ENCODE measurements at places on chromosomes 4 and X.

- DNase-seq: no peak
Observed at GRCh38 chr4:26912810-26913209, 52.2 kb downstream of the STIM2 start.

DNA sequence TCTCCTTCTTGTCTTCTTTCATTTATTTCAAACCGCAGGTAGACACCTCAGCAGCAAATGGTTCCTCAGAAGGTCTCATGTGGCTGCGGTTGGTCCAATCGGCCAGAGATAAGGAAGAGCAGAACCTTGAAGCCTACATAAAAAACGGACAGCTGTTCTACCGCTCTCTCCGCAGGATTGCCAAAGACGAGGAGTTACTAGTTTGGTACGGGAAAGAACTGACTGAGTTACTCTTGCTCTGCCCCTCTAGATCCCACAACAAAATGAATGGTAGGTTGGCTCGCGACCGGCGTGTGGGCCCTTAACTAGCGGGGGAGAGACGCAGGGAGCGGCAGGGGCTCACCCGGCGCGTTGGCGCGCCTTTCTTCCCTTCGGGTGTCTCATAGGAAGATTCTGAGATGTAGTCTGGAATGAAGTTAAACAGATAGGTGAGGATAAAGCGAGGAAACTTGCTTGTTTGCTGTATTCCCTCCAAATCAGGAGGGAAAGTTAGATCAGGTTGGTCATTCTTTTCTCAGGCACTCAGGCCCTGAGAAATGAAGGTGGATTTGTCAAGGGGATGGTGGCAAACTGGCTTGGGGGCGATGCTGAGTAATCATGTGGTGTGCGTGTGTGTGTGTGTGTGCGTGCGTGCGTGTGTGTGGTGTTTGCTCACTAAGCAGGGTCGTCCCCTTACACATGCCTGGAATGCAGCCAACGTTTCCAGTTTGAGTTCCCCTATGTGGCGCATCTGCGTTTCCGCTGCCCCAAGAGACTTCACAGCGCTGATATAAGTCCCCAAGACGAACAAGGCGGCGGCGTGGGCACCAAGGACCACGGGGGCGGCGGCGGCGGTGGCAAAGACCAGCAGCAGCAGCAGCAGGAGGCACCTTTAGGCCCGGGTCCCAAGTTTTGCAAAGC, 4.2 kb downstream of the PRDM8 start:
- peak; percentile 80 for DNase-seq

GRCh38 chr4:141338238-141338637, 117.5 kb downstream of the ZNF330 start:
- no peak for DNase-seq

- no peak for DNase-seq
Observed at GRCh38 chr4:155072417-155072816, 136.0 kb upstream of the NPY2R start.

- DNase-seq: no peak
Observed at GRCh38 chr4:86452422-86452891, 92.6 kb upstream of the MAPK10 start.

DNA sequence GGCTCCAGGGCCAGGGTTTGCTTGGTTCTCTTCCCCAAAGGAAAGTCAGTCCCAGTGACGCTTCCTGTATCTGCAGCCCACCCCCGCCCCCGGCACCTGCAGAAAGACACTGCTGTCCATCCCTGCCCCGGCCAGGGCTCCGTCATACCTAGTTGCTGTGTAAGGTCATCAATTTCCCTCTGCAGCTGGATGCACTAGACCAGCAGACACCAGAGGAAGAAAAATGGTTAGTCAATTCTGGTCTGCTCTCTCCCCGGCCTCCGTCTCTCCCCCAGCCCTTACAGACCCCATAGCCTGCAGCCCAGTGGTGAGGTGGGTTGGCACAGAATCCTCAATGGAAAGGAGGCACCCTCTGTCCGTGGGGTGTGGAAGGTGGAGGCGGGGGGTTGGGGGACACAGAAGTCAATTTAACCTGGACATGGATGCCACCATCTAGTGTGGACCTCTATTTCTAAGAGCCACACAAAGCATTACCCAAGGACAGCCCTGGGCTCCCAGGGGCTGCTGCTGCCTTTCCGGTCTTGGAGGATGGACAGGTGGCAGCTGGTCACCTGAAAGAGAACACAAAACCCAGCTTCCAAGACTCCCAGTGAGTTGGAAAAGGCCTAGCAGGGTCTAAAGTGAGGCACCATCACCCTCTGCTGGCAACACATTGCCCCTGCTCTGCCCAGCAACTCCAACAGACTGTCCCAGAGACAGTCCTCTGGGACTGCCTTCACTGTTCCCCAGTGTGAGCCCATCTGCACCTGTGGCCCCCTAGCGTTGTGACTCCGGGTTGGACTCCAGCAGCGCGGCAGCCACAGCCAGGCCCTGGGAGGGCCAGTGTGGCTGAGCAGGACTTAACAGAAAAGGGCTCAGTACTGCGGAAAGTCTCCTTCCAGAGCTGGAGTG, 40.2 kb upstream of the NHSL2 start:
- DNase-seq: no peak

DNA sequence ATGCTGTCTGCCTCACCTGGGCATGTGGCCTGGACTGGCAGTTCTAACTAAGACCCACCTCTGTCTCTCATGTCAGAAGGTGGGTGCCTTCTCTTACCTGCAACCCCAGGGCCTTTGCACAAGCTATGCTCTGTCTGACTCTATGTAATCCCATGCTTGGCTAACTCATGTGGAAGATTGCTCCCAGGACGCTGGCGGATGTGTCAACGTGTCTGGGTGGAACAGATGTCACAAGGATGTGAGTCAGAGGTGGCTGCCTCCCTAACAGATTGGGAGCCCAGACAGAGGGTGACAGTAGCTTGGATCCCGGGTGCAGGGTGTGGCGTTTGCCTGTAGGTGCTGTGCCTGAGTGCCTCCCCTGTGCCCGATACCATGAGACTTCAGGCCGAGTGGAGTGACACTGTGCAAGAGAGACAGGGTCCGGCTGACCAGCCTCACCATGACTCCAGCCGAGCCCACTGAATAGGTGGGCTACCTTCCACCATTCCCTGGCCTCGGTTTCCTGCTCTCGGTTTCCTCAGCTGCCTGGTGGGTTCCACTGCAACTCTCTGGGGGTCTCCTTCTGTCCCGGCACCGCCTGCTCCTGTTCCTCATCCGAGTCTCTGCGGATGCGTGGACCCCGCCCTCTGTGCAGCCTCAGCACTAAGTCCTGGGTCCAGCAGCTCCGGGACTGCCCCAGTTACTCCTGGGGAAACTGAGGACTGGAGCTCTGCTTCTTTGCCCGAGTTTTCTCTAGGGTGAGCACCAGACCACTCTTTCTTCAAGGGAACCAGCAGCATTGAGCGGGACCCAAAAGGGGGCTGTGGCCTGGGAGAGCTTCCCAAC, 11.0 kb downstream of the SH3BP2 start:
- no peak for DNase-seq

DNA sequence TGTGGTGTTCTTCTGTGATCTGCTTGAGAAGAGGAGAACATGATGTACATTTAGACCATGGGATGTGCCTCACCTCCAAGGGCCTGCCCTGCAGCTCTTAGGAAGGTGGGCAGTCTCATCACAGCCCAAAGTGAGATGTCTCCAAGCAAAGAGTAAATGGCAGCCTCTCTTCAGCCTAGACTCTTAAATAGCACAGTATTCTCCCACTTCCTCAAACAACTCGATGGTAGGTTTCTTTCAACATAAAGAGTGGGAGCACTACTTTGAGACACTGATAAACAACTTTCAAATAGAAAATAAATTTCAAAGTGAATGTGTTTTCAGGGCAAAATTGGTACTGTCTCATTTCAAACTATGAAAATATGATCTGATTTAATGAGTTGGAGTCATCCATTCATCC, 35.2 kb downstream of the EDNRA start:
- no peak for DNase-seq

DNA sequence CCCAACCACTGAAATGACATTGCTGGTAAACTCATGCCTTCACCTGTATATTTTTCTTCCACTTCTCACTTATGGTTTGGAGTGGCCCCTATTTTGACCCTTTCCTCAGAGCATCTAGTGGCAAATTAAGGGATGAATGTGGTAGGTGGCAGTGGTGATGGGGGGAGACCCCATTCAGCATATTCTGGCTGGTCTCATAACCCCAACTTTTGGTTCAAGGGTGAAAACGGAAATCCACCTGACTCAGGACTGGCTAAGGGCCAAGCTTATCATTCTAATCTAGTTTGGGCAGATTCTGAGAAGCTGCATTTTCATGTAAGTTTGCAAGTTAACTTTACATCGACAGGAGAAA, 47.0 kb upstream of the NSUN7 start:
- no peak for DNase-seq

DNA sequence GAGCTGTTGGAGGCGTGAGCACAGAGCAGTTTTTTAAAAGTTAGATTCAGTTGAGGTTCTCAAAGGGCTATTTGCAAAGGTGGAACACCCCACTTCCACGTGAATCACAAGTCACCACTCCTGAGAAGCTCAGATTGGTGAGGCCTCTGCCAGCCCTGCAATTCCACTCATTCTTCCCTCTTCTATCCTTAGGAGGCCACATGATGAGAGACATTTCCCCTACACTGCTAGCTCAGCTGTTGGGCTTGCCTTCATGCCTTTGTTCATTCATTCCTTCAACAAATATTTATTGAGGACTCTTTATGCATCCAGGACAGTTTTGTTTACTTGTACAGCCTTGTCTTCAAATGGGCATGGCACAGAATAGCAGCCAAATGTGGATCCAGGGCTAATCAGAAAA, 3.7 kb downstream of the SRPX2 start:
- DNase-seq: no peak

DNA sequence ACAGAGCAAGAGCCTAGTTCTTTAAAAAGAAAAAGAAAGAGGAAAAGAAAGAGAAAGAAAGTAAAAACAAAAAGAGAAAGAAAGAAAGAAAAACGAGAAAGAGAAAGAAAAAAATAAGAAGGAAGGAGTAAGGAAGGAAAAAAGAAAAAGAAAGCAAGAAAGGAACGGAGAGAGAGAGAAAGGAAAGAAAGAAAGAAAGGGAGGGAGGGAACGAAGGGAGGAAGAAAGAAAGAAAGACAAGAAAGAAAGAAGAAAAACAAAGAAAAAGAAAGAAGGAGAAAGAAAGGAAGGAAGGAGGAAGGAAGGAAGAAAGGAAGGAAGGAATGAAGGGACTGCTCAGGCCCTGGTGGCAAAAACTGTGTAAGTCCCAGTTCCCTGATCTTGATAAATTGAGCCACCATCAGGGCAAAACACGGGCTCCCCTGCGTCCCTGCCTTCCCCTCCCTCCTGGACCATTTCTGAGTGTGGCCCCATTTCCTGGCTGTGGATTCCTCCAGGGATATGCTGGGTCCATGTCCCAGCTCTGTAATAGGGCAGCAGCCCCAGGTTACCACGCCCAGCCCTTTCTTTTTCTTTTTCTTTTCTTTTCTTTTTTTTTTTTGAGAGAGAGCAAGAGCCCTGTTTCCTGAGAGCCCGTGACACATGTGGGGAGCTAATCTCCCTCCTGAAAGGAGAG, 44.8 kb downstream of the SHOX start:
- no peak for DNase-seq

DNA sequence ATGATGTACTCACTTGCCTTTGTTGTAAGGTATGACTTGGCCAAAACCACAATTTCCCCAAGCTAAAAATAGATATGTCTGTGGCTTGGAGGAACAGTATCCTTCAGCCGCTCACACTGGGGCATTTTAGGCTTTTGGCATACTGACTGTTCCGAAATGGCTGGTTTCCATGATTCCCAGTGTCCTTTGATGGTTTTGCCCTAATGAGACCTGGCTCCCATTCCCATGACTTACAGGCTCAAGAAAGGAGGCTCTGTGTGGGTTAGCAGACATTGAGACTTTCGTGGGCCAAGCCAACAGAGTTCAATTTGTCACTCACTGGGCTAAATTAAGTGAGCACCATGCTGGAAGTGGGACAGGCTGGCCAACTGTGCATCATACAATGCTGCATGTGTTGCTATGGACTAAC, 150.6 kb downstream of the CEP135 start:
- no peak for DNase-seq

GRCh38 chrX:143768976-143769375, 48.4 kb upstream of the SPANXN2 start:
- no peak for DNase-seq

GRCh38 chr4:75549019-75549418, 6.8 kb upstream of the ODAPH start:
- no peak for DNase-seq

DNA sequence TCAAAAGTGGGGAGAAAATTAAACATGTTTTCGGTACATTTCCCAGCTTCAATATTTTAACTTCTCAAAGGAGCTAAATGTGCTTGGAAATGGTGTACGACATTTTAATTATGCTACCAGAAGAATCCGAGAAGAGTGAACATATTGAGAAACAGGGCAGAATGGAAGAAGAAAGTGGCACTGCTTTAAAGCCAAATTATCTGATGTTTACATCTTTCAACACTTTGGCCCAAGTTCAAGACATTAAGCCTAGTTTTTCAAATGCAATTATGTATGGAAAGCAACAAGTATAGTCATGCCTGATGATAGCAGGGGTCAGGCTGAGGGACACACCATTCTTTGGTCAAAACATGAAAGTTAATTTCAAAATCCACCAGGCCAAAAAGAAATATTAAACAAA, 577.9 kb upstream of the ZFP42 start:
- no peak for DNase-seq

DNA sequence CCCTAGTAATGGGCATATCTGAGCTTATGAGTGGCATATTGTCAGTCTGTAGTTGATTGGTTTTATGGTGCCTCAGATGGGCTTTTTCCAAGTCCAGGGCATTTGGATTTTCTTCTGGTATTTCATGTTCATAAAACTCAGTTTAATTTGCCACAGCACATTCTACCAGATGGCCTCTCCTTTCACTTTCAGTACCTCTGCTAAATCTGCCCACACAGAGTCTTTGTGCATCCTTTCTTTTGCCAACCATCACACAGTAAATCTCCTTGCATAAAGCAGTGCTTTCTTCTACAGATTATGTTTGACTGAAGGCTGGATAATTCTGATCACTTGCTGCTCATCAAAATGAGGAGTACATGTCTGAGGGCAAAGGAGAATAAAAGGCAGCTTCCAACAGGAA, 98.2 kb downstream of the HS6ST2 start:
- DNase-seq: no peak

DNA sequence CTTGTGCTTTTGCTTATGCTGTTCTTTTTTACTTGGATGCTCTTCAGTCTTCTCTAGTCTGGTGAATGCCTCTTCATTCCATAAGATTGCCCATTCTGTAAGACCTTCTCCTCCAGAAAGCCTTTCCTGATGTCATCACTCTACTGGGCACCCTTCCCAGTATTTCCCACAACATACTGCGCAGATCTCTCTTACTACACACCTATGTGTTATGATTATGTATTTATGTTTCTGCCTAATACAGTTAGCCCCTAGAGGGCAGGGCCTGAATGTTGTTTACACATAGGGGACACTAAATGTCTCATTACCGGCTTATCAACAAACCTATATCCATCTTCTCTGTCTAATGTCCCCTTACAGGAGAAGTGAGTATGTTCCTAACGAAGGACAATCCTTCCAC, 21.1 kb downstream of the AIFM1 start:
- no peak for DNase-seq
